Amniotic epithelial cell (primary cell): ENCODE measurements at places on chromosomes 6 and 20.

DNA sequence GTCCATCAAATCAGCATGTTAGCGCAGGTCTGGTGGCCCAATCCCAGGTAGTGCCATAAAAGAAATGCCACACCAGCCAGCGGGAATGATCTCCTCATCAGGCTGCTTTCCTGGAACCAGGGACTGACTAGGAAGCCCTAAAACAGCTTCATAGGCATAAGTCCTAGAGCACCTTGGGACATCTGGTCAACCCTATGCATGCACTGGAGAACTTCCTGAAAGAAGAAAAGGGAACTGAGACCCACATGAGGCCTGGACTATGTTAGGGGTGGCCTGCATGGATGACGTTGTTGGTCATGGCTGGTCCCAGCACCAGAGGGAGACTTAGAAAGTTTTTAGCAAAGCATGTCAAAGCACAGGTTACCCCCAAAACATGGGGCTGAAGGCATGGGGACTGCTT, 7.6 kb upstream of the KCNK16 start:
- no peak for DNase-seq

DNA sequence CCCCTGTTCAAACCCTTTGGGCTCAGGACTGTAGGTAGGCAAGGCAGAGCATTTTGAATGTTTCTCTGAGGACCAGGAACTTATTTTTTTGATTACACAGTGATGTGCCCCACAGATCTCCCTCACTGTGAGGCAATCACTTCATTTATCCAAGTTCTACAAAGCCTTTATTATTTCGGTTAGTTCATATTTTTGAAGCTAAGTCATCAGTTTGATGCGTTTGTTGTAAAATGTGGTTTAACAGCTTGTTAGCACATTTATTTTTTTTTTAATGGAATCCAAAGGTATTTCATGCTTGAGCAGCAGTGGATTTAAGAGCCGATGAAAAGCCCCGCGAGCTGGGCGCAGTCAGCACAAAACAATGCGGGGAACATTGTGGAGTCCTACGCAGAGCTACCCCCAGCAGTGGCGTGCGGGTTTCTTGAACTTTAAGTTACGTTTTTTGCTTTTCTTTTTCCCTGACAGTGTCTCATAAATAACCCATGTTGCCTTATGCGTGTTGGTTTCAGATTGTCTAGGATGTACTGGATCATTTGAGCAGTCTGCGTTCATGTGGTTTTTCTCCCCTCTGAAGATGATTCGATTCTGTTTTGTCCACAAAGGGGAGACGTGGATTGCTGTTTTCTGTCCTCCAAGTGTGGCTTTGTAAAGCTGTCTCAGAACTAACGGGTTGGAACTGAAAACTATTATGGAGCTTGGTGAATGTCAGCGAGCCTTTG, 233.6 kb upstream of the BMP2 start:
- DNase-seq = peak; percentile 90

DNA sequence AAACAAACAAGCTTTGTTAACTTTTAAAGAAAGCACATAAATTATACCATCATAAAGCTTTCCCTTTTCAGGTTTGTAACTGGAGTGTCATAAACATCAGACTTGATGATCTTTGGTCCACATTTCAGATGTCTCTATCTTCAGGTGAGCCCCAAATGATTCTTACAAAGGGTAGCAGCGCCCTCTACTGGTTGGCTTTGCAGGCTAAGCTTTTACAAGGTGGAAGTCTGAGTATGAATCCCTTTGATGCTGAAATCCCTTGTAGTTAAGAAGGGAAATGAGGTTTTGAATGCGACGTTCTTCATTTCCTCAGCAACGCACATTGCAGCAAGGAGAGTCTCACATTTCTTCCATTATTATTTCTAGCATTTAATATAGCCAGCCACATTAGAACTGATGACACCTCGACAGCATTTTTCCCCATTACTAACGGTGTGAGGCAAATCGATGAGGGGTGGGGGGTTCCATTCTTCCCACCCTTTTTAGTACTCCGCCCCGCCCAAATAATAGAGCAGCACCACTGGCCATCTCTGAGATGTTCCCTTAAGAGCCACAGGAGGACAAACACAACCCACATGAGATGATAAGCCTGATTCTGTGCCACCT, 126.3 kb upstream of the NT5E start:
- DNase-seq = peak; percentile 71

GRCh38 chr20:36396340-36396739, 90.2 kb downstream of the DLGAP4 start:
- no peak for DNase-seq

DNA sequence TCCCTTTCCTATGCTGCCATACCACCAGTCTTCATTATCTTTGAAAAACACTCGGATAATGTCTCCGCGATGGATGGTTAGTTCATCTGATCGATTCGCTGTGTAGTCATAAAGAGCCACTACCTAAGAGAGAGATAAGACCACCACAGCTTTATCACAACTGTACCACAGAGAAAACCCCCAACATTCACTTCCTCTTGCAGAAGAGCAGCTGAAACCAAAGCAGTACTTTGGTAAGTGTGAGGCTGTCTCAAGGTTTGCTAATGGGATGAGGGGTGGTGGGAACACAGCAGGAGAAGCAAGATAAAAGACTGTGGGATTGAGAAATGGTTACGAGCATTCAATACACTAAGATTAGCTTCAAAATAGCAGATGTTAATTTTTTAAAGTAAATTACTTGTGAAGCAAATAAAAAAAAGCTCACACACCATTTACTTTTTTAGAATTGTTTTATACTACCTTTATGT, 142.1 kb downstream of the MYB start:
- DNase-seq = peak; percentile 83

- no peak for DNase-seq
Observed at GRCh38 chr20:8213270-8213669, 81.2 kb downstream of the PLCB1 start.

DNA sequence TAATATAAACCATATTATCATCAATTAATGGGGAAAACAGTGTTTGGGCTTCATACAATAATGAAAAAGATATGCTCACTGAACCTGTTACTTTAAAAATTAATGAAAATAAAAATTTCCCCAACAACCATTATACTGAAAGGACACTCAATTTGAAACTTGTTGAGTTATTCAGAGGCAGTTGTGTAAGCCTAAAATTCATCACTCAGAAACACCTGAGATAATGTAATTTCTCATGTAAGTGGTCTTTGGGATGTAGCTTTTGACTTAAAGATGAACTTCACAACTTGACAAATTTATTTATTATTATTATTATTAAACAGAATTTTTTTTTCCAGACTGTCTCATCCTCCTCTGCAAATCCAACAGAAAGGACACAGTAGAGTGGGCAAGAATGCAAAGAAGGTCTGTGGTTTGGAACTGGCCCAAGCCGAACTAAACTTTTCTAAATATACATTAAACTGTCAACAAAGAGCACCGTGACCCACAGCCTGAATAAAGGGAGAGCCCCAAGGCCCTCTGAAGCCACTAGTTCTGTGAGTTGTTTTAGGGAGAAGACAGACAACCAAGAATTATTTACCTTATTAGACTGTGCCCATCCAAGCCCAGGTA, 32.2 kb upstream of the HEY2 start:
- DNase-seq = no peak
